NCI-H2171 (cell line): ENCODE measurements at places on chromosomes 12 and 14.

DNA sequence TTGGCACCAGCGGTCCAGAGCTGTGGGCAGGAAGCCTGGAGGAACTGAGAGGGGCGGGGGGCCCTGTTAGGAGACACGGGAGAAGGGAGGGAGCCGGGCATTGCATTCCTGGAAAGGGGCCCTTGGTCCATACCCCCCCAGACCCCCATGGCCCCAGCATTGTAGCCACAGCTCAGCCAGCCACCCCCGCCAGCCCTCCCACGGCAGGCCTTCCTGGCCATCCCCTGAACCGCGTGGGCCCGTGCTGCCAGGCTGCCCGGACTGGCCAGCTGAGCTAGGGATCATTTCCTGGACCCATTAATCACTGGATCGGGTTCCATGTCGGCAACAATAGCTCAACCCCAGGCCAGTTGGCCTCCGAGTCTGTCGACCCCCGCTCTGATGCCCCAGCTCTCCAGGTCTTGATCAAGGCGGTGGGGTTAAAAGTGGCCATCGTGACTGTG lies 39.8 kb upstream of the DIO3 start:
- no peak for DNase-seq

DNA sequence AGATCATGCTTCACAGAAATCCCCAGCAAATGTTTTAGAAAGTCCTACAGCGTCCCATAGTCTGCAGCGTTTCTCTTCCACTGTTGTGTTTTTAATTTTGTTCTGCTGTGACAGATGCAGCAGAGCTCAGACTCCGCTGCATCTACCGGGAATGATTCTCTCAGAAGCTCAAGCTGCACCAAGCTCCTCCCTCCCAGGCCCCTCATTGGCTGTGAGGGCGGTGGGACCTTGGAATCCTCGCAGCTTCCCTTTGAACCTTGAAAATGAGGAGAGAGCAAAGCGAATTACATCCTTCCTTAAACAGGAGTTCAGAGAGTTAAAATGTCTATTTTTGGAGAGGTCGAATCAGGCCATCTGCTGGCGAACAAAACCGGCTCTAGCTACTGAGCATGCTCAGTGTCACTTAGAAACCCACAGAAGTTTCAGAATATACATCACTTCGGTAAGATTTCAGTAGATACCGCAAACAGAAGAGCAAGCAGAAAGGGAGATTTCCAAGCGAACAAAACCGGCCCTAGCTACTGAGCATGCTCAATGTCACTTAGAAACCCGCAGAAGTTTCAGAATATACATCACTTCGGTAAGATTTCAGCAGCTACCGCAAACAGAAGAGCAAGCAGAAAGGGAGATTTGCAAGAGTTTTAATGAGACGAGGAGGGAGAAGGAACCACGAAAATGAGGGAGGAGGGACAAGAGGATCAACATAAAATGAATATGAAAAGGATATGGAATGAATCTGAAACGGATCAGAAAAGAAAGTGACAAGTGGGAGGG lies at the start of gene ABCD2:
Gene ABCD2, minus strand, starts transcription at position 144 of the 774 bp plus-strand sequence. CDS start 188 bp downstream, outside the sequence.
- DNase-seq = peak; percentile 77

DNA sequence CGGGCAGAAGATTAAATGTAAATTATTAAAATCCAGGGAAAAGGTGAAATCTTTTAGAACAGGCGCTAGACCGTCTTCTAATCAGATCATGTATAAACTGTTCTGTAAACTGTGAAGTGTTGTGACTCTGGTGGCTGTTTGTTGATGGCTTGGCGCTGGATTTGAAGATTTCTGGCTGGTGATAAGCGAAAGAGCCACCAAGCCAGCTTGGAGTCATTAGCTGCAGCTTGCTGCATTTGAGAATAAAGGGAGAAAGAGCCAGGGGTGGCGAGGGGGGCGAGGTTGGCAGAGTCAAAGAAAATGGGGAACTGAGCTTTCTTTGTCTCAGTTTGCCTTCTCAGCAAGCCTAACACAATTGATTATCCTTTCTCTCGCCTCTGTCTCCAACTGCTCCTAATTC lies 8.0 kb downstream of the SYNDIG1L start:
- DNase-seq = no peak

GRCh38 chr12:52720365-52720886 lies 17.1 kb upstream of the KRT77 start:
- no peak for DNase-seq

DNA sequence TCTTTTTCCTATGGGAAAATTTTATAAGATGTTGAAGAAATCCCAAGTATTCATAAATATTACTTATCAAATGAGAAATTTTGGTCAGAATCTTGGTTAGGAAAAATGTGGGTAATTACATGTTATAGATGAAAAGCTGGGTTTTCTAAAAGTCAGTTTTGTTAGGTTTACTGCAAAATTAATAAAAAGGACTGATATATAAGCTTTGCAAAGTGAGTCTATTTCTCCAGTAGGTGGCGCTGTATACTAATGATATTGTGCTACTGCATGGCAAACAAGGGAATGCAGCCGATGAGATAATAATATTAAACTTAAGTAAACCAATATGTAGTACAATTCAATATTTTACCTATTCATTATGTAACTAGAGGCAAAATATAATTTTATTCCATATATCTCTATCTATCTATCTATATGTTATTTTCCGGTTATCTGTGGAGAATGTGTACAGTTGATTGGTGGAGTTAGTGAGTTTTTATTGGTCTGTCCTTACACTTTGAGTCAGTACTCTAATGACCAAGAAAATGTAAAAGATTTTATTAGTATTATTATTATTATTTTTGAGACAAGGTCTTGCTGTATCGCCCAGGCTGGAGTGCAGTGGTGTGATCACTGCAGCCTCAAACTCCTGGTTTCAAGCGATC lies 32.9 kb downstream of the MIPOL1 start:
- DNase-seq = peak; percentile 82

DNA sequence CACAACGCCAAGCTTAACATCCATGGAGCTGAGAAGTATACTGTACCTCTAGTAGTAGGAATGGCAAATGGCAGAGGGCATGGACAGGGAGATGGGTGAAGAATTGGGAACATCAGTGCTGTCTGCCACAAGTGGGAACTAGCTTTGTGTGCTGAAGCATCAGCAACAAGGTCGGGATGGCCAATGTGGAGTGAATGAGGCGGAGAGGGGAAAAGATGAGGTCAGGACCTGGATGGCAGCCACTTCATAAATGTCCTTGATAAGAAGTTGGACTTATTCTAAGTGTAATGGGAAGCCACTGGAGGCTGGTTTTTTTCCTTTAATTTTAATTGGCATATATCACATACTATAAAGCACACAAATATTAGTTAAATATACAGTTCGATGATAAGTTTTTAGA lies 21.9 kb upstream of the CLMN start:
- no peak for DNase-seq

DNA sequence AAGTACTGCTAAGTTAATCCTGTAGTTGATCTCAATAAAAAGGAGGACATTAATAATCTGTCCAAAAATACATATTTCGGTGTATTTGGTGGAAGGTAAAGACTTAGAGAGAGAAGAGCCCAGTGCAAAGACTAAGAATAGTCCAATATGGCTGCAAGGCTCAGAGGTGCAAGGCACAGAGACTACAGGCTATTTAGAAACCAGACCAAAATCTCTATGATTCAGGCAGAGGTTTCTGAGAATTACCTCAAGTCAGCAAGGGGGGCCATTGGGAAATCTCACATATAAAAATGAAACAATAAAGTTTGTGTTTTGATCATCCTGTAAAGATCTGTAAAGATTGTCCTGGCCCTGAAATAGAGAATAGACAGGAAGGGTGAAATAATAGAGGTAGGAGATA lies 1173.0 kb downstream of the VRK1 start:
- DNase-seq = no peak

DNA sequence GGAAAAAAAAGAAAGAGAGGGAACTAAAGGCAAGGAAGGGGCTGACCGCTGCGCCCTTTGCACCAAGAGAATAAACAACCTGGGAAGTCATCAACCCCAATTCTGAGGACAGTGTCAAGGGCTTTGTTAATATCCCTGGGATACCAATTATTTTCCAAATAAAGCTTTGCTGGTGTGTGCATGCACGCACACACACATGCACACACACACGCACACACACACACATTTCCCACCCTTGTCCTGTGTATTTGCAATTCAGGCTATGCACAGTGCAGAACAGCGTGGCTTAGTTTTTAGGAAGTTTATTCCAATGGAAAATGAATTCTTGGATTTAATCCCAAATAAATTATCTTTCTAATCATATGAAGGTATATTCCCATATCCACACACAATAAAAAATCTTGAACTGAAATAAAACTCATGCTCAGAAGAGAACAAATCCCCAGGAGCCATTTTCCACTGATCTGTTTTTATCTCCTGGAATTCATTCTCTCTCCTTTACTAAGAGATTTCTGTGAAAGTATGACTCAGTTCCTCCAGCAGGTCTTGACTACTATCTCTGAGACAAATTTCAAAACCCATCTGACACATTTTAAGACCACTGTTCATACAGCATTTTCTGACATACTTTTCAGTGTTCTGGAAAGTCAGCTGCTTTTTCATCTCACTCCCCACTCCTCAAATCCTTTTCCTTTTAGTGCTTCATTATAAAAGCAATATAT lies 334.4 kb upstream of the ATP2B1 start:
- no peak for DNase-seq

DNA sequence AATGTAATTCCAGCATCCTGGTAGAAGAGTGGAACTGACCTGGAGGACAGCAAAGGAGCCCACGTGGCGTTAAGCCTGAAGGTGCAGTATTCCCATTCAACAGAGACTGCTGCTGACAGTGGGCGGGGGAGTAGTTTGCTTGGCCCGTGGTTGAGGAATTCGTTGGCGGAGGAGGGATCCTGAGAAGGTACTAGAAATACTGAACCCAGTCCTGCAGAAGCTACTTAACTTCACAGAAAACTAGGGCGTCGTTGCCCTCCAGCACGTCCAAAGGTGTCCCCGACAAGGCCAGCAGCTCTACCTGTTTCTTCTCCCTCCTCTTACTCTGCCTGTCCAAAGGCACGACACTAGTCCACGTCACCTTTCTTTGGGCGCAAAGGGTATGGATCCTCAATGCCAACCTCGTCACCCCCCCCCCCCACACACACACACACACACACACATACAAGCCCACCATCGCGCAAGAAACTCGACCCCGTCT lies 303 bp downstream of the PUS7L start:
- no peak for DNase-seq

DNA sequence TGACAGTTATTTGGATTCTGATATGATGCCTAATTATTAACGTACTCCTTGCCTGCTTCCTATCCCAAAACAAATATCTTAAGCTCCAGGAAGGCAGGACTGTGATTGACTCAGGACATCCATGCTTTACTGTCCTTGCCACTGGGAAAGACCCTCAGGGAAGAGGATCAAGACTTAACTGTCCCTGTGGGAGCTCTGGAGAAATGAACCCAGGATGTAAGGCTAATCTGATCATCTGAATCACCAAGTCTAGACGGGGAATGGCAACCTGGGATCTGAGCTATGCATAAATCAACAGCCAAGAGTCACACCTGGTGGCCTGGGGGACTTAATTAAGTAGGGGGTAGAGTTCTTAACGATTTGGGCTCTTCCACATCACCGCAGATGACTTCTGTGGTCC lies 153.2 kb upstream of the BCL2L14 start:
- DNase-seq = no peak
